Mesenchymal stem cell (in vitro differentiated cells and primary cell): ENCODE measurements at places on chromosomes 5 and 9.

DNA sequence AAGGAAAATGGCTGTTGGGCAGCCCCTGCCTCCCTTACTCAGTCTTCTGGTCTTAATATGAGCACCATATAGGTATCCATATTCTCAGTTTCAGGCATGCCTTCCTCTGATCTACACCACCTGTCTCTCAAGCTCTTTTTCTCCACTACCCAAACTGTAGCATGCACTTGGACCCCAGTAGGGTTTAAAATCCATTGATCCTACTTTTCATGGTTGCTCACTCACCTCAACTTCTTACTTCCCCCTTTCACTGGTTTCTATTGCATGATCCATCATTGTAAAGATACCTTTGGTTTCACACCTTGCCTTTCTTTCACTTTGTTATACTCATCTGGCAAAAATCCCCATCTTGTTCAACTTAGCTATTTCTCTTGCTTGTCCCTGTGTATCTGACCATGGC lies 159.4 kb downstream of the KDM4C start:
- no peak for DNase-seq

GRCh38 chr9:97237951-97238889 lies 69.2 kb upstream of the CCDC180 start:
- peak; percentile 77 for DNase-seq

- DNase-seq, result no peak
Measured at GRCh38 chr5:138523406-138523805, 19.6 kb downstream of the ETF1 start.

DNA sequence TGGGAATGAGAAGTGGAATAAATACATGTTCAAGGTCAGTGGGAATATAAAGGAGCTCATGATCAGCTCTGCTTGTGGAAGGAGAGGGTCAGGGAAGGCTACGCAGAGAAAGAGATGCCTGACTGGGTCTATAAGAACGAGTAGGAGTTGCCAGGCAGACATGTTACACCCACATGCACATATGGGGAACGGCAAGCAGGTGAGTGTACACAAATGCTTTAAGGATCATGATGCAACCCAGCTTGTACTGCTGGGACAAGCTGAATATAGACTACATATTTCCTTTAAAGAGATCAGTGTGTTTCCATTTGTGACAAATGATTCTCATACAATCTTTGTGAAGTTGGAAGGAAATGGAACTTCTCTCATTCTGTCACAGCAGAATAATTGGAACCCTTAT lies 141.7 kb downstream of the SPOCK1 start:
- DNase-seq, result no peak

GRCh38 chr5:98836175-98836574 lies 62.7 kb downstream of the RGMB start:
- DNase-seq, result no peak

DNA sequence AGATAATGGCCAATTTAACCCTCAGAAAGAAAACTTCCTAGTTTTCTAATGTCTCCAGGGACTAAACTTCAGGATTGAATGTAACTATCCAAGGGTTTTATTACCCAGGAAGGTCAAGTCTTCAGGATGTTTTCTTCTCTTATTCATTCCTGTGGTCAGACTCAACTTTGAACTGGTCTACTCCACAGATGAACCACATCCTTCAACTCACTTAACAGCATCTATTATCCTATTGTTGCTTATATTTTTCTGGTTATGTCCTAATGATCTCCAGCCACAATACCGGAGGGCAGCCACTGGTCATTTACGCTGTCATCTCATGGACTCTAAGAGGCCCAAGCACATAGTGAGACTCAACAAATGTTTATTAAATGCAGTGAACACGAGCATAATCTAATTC lies 47.2 kb upstream of the LIFR start:
- peak; percentile 70 for DNase-seq

DNA sequence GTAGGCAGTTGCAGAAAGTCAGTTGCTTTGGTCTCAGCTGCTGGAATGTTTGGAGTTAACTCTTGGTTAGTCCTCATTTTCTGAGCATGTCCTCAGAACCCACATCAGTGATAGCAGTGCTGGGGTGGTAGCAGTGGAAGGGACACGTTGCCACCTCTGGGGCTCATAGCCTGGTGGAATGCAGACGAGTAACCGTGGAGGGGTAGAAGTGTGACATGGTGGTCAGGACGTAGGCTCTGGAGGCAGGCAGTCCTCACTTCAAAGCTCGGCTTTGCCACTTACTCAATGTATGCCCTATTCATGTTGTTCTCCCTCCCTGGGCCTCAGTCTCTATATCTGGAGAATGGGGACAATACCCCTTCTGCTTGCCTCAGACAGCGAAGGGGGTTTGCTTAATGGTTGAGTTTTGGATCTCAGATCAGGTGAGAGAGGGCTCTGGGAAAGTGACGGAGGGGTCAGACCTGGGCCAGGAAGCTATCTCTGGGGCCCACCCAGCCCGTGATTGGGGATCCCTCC lies 62.8 kb downstream of the RGS3 start:
- no peak for DNase-seq

DNA sequence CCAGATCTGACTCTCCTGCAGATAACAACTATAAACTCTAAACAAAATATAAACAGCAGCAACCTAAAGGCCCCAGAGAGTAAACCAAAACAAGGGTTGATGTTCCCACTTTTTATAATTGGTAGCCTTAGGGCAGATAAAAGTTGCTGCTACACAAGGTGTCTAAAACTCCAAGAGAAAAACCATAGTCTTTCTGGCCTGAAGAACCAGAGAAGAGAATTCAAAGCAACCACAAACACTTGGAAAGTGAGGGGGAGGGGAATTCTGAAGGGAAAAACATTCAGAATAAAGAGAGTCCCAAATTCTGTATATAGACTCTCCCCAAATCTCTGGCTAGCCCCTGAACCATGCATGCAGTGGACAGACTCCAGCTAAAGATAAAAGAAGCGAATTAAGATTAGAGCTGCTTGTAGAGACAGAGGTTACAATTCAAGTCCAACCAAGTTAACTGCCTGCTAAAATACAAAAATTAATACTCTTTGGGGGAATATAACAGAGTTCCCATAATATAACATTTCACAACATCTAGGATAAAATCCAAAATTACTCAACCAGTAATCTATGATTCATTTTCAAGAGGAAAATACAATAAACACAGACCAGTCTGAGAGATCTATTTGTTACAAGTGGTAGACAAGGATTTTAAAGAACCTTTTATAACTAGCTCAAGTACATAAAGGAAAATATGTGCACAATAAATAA lies 37.5 kb upstream of the RGMB start:
- peak; percentile 25 for DNase-seq
